ENCODE measurements at places on chromosomes 2 and 18.

- no peak for DNase-seq
Measured at GRCh38 chr2:21763501-21763900, 639.7 kb downstream of the TDRD15 start.

DNA sequence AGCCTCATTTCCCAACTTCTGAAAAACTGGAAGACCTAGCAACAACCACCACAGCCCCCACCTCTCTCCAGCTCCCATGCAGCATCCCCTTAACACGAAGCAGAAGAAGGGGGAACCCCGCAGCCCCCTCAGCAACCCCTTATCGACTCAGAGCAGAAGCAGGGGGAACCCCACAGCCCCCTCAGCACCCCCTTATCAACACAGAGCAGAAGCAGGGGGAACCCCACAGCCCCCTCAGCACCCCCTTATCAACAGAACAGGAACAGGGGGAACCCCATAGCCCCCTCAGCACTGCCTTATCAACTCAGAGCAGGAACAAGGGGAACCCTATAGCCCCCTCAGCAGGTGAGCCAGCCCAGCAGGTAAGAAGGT lies 6.7 kb downstream of the SLC66A2 start:
- DNase-seq, result no peak

- no peak for DNase-seq
Measured at GRCh38 chr2:85828725-85829124, 60.1 kb downstream of the ST3GAL5 start.

GRCh38 chr2:191051825-191052778 lies 38.1 kb upstream of the STAT1 start:
- peak; percentile 26 for DNase-seq

All from activated CD4-positive, alpha-beta T cell treated with anti-CD3 and anti-CD28 coated beads for 36 hours (primary cell).